ENCODE measurements at places on chromosomes 16 and 17. TPM values are rescaled to one million over a fixed set of nuclear protein-coding genes. Genes with fewer than 3 reads are reported as not detected.

The CPD gene
- 56.5 TPM for total RNA-seq

The ADAD2 gene
- total RNA-seq, result not detected

The CDH8 gene
- 0.98 TPM for total RNA-seq

The UBE2Z gene
- 67.3 TPM for total RNA-seq

The TBC1D3B gene
- 3.4 TPM for total RNA-seq

The RNU2-1 gene
- not detected for total RNA-seq

The TNRC6C gene
- total RNA-seq, result 14.7 TPM

The FSCN2 gene
- total RNA-seq, result 6.6 TPM

The GNAO1 gene
- 16.2 TPM for total RNA-seq
